ENCODE measurements at places on chromosomes 16 and 17. TPM values are rescaled to one million over a fixed set of nuclear protein-coding genes. Genes with fewer than 3 reads are reported as not detected.
A peak's percentile ranks its signal among the peaks of the same experiment; 100 is the strongest.

Gene ADAD2
- 0.19 TPM for total RNA-seq

Gene TBC1D3E
- total RNA-seq: not detected

Gene IGSF6
- total RNA-seq: 0.67 TPM

Gene PFN1
- 425 TPM for total RNA-seq

Gene SOCS3
- total RNA-seq: 39.9 TPM

Gene AATK
- total RNA-seq: 5.4 TPM

Gene LDHD
- 65.6 TPM for total RNA-seq

Gene KCNJ18
- total RNA-seq: not detected

Gene MTSS2
- 44.7 TPM for total RNA-seq

Gene HOXB1
- total RNA-seq: not detected

GRCh38 chr17:65530523-65531255 is 30.8 kb downstream of the AXIN2 start:
- no peak overlapping the region for H3K4me3 ChIP-seq
- H3K4me1 ChIP-seq: no peaks in the 10 kb centered on the region
- peaks cover 48% of the 10 kb centered on the region for H3K36me3 ChIP-seq

DNA sequence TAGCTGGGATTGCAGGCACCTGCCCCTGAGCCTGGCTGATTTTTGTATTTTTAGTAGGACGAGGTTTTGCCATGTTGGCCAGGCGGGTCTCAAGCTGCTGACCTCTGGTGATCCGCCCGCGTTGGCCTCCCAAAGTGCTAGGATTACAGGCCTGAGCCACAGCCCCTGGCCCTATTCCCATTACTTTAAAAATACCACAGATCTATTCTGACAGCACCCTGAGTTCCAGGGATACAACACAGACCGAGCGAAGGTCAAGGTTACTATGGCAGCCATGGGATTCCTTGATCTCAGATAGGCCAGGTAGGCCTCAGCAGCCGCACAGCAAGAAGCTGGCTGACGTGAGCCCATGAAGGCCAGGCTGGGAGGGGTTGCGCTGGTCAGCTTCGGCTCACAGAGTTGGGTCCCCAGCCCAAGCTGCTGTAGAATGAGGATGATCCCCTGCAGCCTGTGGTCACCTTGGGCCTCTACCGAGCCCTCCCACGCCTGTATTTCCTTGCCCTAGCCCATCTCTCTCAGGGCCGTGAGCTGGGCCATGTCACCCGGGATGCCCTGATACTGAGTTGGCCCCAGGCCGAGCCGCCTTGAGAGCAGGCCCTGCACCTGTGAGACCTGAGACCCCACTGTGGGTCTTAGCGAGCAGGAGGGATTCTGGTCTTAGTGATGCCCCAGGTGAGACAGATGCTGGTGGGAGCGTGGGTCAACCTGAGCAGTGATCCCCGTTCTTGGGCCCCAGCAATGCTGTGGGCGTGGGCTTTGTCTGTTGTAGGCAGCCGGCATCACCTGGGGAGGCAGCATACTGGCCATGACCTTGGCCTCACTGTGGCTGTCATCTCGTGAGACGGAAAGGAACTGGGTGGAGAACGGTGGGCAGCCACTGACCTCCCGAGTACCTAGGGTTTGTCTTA is 16.9 kb upstream of the RNF213 start:
- peaks cover 40% of the 10 kb centered on the region for H3K36me3 ChIP-seq
- H3K4me3 ChIP-seq: no peak overlapping the region
- no peak for DNase-seq
- no peaks in the 10 kb centered on the region for H3K4me1 ChIP-seq
- H3K27me3 ChIP-seq: no peaks in the 10 kb centered on the region
- H3K27ac ChIP-seq: no peak overlapping the region

GRCh38 chr16:75304521-75305363 is 53.3 kb upstream of the BCAR1 start:
- H3K36me3 ChIP-seq: peaks cover 33% of the 10 kb centered on the region
- H3K27ac ChIP-seq: peak overlapping the region; percentile 88
- no peak overlapping the region for H3K4me3 ChIP-seq

- no peak overlapping the region for H3K4me3 ChIP-seq
- no peaks in the 10 kb centered on the region for H3K27me3 ChIP-seq
Observed at GRCh38 chr16:57223057-57223456, 22.0 kb upstream of the ARL2BP start.

GRCh38 chr16:27098366-27099049 is 31.8 kb downstream of the C16orf82 start:
- H3K27me3 ChIP-seq: no peaks in the 10 kb centered on the region
- H3K27ac ChIP-seq: no peak overlapping the region
- H3K4me3 ChIP-seq: no peak overlapping the region
- no peaks in the 10 kb centered on the region for H3K4me1 ChIP-seq
- peak; percentile 53 for DNase-seq

DNA sequence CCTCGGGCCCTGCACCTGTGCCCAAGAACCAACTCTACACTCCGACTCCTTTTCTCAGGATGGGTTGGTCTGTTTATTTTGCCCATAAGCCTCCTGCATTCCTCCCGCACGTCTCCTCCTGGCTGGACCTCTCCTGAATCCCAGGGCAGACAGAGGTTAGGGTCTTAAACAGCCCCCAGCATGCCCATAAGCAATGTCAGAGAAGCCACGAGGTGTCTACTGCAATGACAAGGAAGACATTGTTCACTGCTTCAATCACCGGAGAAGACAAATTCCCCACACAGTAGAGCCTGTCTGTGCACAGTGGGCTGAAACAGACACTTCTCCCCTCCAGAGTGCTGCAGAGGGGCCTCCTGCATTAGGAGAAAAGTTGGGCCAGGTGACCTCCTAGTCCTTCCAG is 230.6 kb upstream of the RPL38 start:
- H3K4me3 ChIP-seq: no peak overlapping the region
- no peaks in the 10 kb centered on the region for H3K27me3 ChIP-seq
- peaks cover 4% of the 10 kb centered on the region for H3K4me1 ChIP-seq
- DNase-seq: no peak
- H3K27ac ChIP-seq: no peak overlapping the region

GRCh38 chr16:54174201-54174600 is 112.4 kb downstream of the IRX3 start:
- DNase-seq: no peak
- H3K27ac ChIP-seq: no peak overlapping the region
- H3K4me3 ChIP-seq: no peak overlapping the region

DNA sequence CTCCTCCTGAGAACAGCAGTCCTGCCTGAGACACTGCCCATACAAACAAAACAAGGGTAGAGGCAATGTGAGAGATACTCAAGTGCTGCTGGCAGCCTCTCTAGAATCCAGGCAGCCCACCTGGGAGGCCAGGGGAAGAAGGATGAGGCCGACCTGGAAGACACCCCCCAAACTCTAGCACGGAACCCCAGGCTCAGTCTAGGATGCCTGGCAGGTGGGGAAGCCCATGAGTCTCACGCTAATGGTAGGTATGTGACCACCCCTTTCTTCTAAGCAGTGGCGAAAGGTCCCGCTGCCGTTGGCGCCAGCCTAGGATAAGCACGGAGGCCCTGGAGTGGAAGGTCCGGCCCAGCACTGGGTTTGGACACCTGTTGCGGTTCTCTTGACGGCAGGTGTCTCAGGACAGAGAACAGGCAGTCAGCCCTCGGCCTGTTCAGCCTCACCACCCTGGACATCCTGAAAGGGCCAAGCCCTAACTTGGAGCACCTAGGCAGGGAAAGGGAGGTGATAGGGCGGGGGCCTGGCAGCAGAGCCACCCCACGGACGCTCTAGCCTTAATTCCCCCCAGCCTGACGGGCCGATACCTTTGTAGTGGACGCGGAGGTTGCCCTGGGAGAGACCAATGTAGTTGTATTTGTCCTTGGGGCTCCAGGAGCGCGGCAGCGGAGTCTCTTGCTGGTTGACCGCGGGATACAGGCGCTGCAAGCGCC is 487 bp downstream of the RANBP10 start:
- H3K27ac ChIP-seq: peak overlapping the region; percentile 87
- peak overlapping the region; percentile 97 for H3K4me3 ChIP-seq
- no peaks in the 10 kb centered on the region for H3K4me1 ChIP-seq
- peaks cover 17% of the 10 kb centered on the region for H3K36me3 ChIP-seq

DNA sequence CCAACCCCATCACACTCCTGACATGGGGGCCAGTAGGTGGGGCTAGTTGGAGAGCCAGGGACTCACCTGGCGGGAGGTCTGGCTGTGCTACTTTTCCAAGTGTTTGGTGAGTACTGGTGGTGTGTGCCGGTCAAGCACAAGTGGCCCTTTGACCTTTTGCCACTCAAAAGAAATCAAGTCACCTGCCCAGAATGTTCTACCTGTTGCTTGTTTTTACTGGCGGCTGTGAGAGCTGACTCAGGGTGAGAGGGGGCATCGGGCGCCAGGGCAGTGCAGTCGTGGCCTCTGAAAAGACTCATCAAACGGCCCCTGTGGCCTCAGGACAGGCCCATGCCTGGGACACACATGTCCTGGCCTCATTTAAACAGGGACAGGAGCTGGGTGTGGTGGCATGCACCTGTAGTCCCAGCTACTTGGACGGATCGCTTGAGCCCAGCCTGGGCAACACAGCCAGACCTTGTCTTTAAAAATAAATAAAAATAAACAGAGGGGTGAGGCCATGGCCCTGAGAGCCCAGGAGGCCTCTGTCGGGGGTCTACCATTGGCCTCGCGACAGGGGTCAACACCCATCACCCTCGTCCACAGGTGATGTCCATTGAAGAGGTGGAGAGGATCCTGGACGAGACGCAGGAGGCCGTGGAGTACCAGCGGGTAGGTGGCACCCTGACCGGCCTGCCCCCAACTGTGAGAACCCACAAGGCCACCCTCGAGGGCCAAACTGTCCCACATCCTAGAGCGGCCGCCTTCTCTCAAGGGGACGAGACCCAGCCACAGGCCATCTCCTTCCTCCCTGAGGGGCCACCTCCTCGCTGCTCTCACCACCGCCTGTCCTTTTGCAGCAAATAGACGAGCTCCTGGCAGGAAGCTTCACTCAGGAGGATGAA is 5.0 kb downstream of the CHMP6 start:
- H3K4me3 ChIP-seq: no peak overlapping the region
- DNase-seq: no peak
- no peak overlapping the region for H3K27ac ChIP-seq
- H3K4me1 ChIP-seq: no peaks in the 10 kb centered on the region

DNA sequence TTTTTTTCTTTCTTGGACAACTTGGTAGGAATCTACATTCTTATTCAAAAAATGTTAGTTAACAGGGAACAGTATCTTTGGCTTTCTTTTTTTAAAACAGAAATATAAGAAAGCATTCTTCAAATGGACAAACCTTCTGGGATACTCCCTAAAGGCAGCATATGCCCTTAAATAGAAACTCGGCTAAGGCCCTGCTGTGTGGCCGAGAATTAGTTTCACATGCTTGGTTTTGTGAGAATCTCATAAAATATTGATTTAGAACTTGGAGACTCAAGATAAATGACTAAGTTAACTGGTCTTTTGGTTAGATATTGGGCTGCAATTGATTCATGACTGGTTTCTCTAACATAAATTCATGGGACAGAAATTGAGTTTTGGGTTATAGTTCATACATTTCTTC is 359.9 kb upstream of the XYLT1 start:
- H3K36me3 ChIP-seq: no peaks in the 10 kb centered on the region
- H3K27ac ChIP-seq: no peak overlapping the region
- no peak for DNase-seq

- no peak for DNase-seq
- no peaks in the 10 kb centered on the region for H3K27me3 ChIP-seq
- no peak overlapping the region for H3K27ac ChIP-seq
- no peaks in the 10 kb centered on the region for H3K4me1 ChIP-seq
Observed at GRCh38 chr17:40734018-40734417, 21.1 kb downstream of the KRT25 start.

- no peaks in the 10 kb centered on the region for H3K27me3 ChIP-seq
- H3K4me3 ChIP-seq: no peak overlapping the region
- no peak overlapping the region for H3K27ac ChIP-seq
- H3K36me3 ChIP-seq: no peaks in the 10 kb centered on the region
Observed at GRCh38 chr16:49688036-49688697, 167.7 kb downstream of the ZNF423 start.

- H3K27ac ChIP-seq: no peak overlapping the region
- no peaks in the 10 kb centered on the region for H3K27me3 ChIP-seq
- peaks cover under 1% of the 10 kb centered on the region for H3K4me1 ChIP-seq
- H3K36me3 ChIP-seq: no peaks in the 10 kb centered on the region
Observed at GRCh38 chr17:61307905-61308886, 91.4 kb upstream of the TBX2 start.

DNA sequence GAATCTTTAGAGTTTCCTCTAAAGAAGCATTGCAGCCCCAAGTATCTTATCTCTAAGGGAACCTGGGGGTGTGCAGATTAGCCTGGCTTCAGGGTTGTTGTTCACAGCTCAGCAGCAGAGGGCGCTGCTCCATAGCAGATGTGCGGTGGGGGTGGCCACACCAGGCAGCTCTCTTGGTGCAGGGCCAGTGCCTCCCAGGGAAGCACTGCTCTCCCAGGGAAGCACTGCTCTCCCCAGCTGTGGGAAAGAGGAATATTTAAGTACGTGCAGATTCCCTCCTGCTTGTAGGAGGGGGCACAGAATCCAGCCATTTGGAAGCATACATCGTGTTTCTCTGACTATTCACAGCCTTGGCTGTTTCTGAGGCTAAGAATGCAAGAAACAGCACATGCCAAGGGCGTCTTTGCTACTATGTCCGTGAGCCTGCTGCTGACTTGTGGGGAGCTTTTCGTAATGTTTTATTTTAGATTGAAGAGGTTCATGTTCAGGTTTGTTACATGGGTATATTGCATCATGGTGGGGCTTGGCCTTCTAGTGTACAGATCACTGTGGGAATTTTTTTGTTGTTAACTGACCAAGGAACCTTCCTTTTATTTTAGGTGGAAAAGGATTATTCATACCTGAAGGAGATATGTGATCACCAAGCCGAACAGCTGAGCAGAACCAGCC is 217.8 kb downstream of the SPECC1 start:
- no peak overlapping the region for H3K4me3 ChIP-seq
- no peaks in the 10 kb centered on the region for H3K4me1 ChIP-seq
- peak; percentile 74 for DNase-seq
- H3K36me3 ChIP-seq: no peaks in the 10 kb centered on the region
- H3K27me3 ChIP-seq: no peaks in the 10 kb centered on the region

DNA sequence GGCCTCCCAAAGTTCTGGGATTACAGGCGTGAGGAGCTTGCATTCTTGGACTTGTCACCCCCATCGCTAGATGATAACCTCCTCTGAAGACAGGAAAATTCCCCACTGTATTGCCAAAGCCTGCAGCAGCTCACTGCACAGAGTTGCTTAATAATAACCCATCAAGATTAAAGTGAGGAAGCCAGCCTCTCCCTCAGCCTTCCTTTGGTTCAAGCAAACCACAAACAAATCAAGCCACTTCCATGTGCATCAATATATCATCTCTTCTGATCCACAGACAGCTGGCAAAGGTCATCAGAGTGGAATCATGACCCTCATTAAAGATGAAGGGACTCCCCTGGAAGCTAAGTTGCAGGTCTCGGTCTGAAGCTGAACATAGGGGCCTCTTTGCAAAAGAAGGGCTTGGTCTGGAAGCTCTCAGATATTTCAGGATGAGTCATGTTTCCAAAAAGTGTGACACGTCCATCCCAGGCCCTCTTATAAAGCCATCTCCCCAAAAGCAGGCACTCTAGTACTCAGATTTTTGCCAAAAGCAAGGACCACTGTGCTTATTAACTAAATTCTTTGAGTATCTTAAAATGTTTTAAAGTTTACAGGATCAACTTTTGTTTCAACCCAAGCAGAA is 4.8 kb downstream of the EMP2 start:
- DNase-seq: no peak
- peaks cover 51% of the 10 kb centered on the region for H3K4me1 ChIP-seq
- H3K4me3 ChIP-seq: no peak overlapping the region
- peak overlapping the region; percentile 98 for H3K27ac ChIP-seq
- no peaks in the 10 kb centered on the region for H3K36me3 ChIP-seq
- no peaks in the 10 kb centered on the region for H3K27me3 ChIP-seq

- H3K27ac ChIP-seq: no peak overlapping the region
- peaks cover 14% of the 10 kb centered on the region for H3K4me1 ChIP-seq
- H3K4me3 ChIP-seq: no peak overlapping the region
Observed at GRCh38 chr17:17223736-17224135, 13.2 kb downstream of the FLCN start.
